ENCODE measurements at places on chromosomes 7 and 10.

GRCh38 chr7:45919231-45919784, 1.8 kb downstream of the IGFBP3 start:
- DNase-seq = no peak

- DNase-seq = no peak
Observed at GRCh38 chr7:50196719-50197118, 103.7 kb upstream of the ZPBP start.

- DNase-seq = peak; percentile 38
Observed at GRCh38 chr7:95509199-95509598, 23.5 kb downstream of the ASB4 start.

DNA sequence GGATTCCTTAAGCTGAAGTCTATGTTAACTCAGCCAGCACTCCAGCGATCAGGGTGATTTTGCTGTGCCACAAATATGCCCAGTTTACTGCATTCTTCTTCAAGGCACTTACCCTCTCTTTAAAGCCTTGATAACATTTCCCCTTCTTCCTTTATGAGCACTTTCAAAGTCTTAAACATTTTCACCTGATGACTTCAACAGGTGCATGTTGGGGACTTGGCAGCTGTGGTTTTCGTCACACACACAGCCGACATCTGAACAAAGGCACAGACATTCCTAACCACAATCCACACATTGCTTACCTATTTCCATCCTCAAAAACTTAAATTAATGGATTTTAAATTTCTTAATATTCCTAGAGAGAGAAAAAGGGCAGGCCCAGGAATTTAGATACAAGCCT, 331.5 kb downstream of the CRPPA start:
- no peak for DNase-seq

- DNase-seq = no peak
Observed at GRCh38 chr10:113235508-113235907, 285.5 kb downstream of the TCF7L2 start.

- DNase-seq = no peak
Observed at GRCh38 chr10:120606051-120606764, 149.2 kb downstream of the PLPP4 start.

GRCh38 chr7:137462847-137463246, 119.3 kb upstream of the PTN start:
- DNase-seq = no peak

GRCh38 chr7:105452085-105452484, 63.4 kb upstream of the SRPK2 start:
- DNase-seq = no peak

GRCh38 chr10:50740293-50740648, 535 bp downstream of the ASAH2B start:
- DNase-seq = peak; percentile 11

- no peak for DNase-seq
Observed at GRCh38 chr7:129295015-129295423, 70.2 kb downstream of the AHCYL2 start.

DNA sequence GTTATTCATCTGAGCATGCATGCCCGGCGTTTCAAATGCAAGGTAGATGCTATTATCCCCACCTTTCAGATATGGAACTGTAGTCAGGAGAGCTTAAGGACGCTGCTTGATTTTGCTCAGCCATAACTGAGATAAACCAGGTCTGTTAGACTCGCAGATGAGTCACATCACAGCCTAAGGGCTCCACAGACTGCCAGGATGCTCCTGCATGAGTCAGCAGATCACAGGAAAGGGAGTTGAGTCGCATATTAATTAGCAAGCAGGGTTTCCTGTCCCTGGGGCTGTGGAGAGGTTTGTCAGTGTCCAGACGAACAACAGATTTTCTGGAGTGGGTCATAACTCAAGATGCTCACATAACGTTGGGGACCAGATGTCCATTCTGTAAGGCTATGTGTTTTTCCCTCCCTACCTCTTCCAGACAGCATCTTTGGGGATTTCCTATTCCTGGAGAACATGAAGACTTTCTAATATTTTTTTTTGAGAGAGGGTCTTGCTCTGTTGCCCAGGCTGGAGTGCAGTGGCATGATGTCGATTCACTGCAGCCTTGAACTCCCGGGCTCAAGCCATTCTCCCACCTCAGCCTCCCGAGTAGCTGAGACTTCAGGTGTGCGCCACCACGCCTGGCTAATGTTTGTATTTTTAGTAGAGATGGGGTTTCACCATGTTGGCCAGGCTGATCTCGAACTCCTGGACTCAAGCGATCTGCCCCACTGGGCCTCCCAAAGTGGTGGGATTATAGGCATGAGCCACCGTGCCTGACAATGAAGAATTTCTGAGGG, 36.7 kb downstream of the PFKFB3 start:
- DNase-seq = peak; percentile 44

GRCh38 chr7:48424731-48425130, 253.5 kb downstream of the ABCA13 start:
- no peak for DNase-seq

GRCh38 chr7:128066395-128066794, 35.2 kb upstream of the LRRC4 start:
- DNase-seq = no peak

DNA sequence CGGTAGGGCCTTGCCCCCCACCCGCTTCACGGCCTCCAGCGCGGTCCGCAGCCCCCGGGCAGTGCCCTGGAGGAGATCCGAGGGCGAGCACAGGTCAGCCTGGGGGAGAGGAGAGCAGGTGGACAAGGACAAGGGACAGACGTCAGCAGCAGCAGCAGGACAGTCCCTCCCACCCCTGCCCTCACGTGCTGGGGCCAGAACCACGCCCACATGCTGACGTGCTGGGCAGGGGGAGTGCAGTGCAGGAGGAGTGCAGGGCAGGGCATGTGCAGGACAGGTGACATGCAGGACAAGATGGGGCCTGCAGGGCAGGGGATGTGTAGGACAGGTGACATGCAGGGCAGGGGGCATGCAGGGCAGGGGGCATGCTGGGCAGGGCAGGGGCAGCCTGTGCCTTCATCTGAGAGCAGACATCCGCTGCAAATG, 1.5 kb upstream of the SAP25 start:
- no peak for DNase-seq

GRCh38 chr7:27312820-27313219, 70.2 kb downstream of the EVX1 start:
- DNase-seq = no peak

DNA sequence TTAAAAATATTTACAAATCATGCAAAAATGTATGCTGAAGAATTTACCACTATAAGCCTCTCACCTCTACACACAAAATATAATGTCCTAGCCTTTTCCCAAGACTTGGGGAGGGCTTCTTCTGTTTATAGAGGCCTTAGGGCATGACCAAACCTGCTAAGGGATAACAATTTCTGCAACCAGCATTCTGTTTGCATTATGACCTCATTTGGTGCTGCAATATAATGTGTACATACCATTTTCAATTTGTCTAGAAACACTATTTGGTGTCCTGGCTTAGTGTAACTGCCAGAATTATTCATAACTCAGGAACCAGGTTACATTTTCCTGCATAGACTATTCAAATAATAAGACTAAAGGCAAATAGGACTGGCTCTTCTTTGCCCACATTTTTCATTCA, 446.6 kb upstream of the SORCS1 start:
- DNase-seq = no peak

- DNase-seq = no peak
Observed at GRCh38 chr7:5838761-5839500, 41.7 kb upstream of the OCM start.

- DNase-seq = no peak
Observed at GRCh38 chr7:39923091-39923490, 27.0 kb upstream of the CDK13 start.

DNA sequence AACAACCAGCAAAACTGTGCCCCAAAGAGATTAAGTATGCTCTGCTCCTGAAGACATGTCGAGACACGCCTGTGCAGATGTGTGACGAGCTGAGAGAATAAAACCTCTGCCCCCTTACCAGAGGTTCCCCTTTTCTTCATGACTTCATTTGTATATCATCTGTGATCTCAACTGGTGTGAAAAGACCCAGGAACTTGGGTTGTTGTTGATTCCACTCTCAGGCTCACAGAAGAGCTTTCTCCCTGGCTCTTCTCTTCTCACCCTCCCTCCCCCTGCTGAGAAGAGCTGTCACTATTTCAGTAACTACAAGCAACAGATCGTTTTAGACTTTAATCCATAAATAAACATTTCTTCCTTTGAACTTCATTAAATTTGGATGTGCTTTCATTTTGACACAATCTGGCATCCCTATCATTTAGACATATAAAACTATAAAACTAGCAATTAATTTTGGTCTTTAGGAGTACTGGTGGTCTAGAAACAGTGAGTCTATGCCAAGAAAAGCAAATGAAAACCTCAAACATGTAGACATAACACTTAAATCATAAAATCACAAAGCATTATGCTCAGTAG, 179.3 kb upstream of the FZD8 start:
- DNase-seq = peak; percentile 8

- DNase-seq = no peak
Observed at GRCh38 chr7:50588937-50589336, 23.7 kb upstream of the DDC start.

DNA sequence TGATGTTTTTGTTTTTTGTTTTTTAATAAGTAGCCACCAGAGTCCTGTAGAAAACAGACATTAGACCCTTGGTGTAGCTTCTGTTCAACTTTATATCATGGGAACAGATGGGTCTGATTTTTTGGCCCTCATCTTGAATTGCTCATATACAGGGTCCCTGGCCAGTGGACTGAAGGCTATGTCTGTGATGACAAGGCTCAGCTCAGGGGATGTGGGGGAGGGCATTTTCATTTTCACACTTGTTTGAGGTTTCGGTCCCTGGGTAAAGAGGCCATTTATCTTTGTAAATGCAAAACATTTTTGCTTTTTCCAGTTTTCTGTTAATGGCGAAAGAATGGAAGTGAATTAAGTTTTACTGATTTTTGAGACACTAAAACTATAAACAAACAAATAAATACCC, 257.6 kb upstream of the PHYHIPL start:
- DNase-seq = no peak

- DNase-seq = no peak
Observed at GRCh38 chr10:3238115-3238871, 65.7 kb upstream of the PITRM1 start.

DNA sequence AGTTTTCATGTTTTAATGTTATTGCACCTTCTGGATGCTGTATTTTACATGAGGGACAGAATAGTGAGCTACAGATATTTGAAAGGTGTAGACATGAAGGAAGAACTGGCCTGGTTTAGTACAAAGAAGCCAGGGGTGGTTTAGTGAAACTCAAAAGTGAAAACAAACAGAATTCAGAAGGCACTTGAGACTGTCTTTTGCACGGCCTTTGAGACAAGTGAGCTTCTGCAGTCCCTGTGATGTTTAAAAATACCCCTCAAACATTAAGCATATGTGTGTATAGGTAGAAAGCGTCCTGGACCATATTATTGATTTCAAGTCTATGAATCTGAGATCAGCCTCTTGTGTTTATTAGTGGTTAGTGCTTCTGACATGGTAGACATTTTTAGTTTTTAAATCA, 118.9 kb downstream of the CDK14 start:
- no peak for DNase-seq

- no peak for DNase-seq
Observed at GRCh38 chr10:71706216-71707121, 13.1 kb downstream of the C10orf105 start.

DNA sequence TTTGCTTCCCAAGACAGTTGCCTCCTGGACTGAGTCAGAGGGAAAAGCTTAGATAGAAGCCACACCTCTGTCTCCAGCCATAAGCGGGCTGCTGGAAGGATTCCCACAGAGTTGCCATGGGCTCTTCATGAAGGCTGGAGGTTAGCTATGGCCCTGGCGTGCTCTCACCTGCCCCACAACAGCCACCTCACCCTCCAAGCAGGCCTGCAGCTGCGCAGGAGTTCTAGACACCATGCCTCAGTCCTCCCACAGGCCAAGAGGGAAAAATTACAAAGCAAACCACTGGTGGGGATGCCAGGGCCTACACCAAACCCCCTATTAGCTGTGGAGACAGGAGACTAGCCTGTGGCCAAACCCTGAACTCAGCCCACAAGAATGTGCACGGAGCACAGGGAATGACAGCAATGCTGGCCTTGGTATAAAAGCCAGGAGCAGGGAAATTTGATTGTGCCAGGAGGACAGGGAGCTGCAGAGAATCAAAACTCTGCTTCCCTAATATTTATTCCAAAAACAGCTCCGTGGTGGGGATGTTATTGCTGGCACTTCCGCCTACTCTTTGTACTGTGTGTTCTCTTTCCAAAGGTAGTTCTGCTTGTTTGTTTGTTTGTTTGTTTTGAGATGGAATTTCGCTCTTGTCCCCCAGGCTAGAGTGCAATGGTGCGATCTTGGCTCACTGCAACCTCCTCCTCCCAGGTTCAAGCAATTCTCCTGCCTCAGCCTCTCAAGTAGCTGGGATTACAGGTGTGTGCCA, 60.3 kb upstream of the STK17A start:
- DNase-seq = no peak

DNA sequence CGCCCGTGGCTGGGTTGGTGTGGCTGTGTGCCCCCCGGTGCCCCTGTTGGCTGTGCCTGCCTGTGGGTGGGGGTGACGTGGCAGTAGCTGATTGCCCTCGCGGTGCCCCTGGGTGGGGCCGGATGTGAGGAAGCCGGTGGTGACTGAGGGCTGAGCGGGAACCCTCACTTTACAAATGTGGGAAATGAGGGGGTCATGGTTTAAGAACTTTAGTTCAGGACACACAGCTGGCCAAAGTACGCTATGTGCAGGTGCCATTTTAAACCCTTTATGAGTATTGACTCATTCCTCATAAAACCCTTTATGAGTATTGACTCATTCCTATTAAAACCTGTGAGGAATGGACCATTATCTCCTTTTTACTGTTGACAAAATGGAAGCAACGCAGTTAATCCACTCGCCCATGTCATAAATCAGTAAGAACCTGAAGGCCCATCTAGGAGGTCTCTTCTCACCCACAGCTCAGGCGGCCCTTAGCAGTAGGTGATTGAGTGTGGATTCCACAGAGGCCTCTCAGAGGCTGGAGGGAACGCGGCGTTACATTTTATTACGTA, 290.1 kb upstream of the COBL start:
- no peak for DNase-seq

- no peak for DNase-seq
Observed at GRCh38 chr7:51785876-51786275, 469.3 kb upstream of the COBL start.

DNA sequence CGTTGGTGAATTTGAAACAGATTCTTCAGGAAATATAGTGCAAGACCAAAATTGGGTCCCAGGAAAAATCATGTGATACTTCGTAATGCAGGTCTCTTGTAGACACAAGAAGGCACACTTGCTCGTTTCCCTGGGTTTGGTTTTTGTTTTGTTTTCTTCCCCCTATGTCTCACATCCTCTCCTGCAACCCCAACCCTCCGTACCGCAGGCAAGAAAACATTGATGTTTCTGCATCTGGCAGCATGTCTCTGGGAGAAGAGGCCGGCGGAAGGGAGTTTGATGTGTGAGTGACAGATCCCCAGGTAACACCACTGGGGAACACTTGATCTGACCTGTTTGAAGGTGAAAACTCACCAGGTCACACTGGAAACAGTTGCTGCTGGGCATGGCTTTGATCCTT, 718.5 kb downstream of the AUTS2 start:
- DNase-seq = no peak

GRCh38 chr10:852386-852785, 79.1 kb downstream of the LARP4B start:
- no peak for DNase-seq

GRCh38 chr7:111290419-111290818, 199.5 kb downstream of the LRRN3 start:
- DNase-seq = no peak

- DNase-seq = no peak
Observed at GRCh38 chr7:4878336-4879335, 4.9 kb downstream of the RADIL start.

Data from GM20000 (cell line).